Panc1 (cell line): ENCODE measurements at places on chromosomes 12 and 14.
A peak's percentile ranks its signal among the peaks of the same experiment; 100 is the strongest.

DNA sequence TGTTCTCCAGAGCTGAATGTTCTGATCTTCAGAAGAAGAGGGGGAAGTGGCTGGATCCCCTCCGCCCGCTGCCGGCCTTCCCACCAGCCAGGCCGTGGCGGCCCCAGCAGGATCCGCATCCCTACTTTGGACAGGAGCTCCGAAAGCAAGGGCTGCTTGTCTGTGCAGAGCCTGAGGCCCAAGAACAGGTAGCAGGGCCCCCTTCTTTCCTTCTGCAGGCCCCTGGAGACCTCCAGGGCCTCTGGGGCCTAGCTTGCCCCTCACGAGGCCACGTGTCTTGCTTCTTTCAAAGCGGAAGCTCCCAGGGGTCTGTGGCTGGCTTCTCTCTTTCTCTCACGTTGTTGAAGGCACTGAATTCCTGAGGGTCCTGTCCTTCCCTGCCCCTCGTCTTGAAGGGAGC is 13.2 kb downstream of the PGF start:
- no peak for DNase-seq

DNA sequence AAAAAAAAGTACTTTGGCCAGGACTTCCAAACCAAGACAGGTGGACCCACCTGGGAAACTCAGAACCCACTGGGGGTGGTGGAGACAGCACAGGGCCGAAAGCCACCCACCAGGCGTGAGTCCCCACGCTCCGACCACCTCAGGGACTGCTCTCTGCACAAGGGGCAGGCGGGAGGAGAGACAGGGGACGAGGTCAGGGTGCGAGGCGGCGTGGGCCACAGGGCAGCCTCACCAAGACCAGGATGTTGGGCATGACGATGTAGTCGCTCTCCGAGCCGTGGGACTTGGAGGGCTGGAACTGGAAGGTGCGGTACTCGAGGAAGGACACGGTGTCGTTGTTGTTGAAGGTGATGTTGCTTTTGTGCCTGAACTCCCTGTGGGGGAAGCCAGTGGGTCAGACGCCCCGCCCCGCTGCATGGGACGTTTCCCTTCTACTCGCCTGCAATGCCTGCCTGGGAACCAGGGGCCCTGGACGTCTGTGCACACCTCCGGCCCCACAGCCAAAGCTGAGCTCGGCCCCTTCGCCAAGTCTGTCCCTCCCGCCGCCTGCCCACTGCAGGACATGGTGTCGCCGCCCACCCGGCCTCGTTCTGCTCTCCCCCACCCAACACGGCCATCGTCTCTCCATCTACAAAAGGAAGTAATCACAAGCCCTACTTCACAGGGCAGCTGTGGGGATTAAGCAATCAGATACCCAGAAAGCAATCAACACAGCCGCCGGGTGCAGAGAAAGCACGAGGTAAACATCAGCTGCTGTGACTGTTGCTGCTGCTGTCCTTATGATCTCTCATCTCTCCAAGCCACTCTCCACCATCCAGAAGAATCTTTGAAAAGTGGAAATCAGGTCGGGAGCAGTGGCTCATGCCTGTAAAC is 48.7 kb downstream of the SCARB1 start:
- no peak for DNase-seq

- no peak for DNase-seq
These were observed 1.6 kb upstream of the DGKA start for GRCh38 chr12:55929306-55929791.

- no peak for DNase-seq
These were observed 43.1 kb upstream of the ABCC9 start for GRCh38 chr12:21984375-21984774.

- DNase-seq, result no peak
These were observed 142.0 kb upstream of the RTL1 start for GRCh38 chr14:101045511-101045910.

DNA sequence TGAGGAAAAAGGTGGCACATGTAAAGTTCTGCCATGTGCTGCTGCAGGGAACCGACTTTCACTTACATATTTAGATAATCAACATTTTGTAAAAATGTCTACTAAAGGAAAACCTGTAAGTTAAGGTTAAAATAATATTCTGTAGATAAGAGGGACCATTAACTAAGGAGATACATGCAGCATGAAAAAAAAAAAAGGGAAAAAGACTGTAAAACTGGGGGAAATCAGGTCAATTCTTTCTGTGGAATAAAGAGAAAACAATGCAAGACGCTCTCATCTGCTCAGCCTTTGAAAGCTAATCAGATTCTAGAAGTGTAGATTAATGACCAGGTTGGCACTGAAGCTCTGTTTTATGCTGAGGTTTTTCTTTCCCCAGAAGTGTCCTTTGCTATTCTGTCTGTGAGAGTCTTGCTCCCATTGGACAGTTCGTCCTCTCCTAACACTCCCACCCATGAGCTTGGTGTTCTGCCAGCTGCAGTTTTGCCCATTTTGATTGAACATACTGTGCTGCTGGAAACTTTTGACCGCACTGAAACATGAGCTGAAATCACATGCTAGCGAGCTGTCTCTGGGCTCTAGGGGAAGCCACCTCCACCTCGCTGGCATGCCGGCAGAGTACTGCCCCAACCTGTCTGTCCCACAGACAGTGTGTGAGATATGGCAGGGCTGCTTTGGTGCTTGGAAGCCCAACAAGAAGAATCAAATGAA is 39.7 kb downstream of the PPTC7 start:
- DNase-seq, result no peak

DNA sequence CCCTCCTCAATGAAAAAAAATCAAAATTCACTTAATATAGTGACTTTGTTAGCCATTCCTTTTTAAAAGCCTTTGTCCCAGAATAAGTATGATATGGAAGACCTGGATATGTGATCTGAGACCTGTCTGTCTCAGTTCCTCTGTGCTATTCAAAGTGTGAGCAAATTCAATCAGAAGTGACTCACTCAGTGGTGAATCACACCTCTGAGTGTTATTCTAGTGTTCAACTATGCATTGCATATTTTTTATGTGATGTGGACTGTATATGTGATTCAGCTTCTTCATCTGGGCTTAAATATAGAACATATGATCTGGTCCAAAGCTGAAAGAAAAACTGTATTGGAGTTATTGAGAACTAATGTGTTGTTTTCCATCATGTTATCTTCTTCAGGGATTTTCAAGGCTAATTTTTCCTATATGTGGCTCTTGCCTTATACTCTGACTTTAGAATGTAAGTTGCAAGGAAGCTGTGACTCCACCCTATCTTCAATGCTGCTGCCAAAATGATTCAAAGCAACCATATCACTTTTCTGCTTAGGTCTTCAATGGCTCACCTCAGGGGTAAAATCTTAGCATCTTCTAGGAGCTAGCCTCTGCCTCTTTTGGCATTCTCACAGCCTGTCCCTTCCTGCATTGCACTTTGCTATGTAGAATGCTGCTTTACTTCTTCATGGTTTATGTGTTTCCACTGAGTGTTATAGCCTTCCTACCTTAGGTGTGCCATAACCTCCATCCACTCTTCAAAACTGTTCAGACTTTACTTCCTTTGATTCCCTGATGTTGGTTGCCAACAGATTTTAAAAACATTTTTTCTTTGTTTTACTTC is 169.8 kb downstream of the OTOGL start:
- peak; percentile 75 for DNase-seq
